Left renal cortex interstitium (tissue), 4 donors: ENCODE measurements at places on chromosomes 16 and 17.

DNA sequence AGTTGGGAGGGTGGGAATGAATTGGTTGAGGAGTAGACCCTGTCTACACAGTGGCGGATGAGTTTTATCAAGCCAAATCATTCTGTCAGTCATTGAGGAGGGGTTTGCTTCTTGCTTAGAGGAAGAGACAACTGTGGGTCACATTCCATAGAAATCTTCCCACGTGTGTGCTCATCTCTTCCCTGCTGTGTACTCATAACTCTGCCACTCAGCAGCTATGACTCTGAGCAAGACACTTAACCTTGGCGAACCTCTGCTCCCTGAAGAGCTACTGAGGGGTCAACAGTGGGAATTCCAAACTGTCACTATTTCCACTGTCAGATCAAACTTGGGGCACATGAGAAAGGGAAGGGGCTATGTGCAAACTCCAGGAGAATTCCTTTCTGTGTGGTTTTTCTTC, 72.6 kb upstream of the COX10 start:
- DNase-seq = no peak

DNA sequence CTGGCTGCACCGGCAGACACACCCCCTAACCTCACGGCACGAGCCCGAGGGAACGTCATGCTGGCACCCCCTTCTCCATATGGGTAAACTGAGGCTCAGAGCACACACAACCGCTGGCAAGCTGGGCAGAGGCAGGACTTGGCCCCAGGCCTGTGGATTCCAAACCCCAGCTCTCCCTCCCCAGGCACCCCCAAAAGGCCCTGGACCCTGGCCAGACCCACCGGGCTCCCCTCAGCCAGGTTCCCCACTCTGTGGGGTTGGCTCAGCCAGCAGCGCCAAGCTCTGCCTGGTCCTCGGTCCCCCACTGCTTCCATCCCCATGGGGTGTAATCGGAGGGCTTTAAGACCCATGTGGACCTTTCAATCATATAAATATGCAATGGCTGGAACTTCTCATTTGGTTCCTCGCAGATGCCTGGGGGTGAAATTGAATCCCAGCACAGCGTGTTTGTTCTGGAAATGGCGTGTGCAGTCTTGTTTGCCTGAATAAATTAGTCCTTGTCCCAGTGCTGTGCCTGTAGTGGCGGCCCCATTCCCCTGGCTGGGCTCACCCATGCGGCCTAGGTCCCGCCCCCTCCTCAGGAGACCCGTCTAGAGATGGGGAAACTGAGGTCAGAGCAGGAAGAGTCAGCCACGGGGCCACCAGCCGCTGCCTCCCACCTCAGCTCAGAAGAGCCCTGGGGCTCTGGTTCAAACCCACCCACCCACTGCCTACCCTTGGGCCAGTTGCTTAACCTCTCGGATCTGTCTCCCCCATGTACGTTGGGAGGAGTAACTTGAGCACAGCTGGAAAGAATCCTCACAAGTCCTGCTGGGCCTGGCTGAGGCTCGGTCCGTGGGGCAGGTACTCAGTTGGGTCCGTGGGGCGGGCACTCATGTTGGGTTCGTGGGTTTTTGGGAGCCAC, 57.3 kb downstream of the ZFPM1 start:
- DNase-seq = no peak

- no peak for DNase-seq
Measured at GRCh38 chr16:19928432-19928831, 43.8 kb upstream of the GPRC5B start.

- DNase-seq = no peak
Measured at GRCh38 chr16:85304337-85304736, 192.1 kb upstream of the CIBAR2 start.

GRCh38 chr16:2084895-2085625, 37.3 kb downstream of the TSC2 start:
- DNase-seq = no peak

DNA sequence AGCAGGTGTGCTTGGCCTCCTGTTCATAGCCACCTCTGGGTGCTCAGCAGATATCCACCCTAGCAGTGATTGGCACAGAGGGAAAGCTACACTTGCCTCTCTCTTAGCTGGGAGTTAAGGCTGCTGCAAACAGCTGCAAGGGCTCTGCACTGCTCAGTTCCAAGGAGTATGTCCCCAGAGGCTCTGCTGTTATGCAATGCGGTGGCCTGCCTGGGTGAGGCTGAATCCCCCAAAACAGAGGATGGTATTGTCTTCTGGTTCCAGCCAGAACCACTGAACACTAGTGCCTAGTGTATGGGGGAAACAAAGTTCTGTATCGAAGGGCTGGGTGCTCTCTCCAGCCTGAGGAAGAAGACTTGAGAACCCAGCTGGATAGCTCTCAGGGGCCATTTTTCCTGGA, 16.8 kb downstream of the TMEM94 start:
- DNase-seq = no peak

- DNase-seq = no peak
Measured at GRCh38 chr16:877242-878071, 76.9 kb upstream of the GNG13 start.

- DNase-seq = no peak
Measured at GRCh38 chr17:6603744-6604325, 36.7 kb downstream of the KIAA0753 start.

DNA sequence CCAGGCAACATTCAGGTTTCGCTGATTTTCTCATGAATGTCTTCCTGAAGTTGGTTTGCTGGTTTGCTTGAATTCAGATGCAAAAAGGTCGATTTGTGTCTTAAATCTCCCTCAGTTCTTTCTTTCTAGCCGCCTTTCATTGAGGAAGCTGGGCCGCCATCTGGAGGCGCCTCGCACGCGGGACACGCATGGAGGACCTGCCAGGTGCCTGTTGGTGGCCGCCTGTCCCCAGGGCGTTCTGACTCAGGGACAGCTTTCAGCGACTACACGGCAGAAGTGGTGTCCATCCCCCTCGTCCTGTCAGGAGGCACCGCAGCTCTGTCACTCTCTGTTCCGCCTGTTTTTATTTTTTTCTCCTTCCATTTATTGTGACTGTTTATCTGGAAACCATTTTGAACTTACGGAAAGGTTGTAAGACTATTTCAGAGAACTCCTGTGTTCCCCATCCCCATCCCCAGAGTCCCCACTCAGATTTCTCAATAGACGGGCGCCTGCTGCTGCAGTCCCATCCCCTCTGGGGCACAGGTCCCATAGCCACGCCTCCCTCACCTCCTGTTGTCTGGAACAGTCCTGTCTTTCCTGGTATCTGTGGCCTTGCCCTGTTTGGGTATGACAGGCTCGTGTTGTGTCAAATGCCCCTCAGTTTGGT, 33.2 kb downstream of the COX4I1 start:
- no peak for DNase-seq

GRCh38 chr17:75737133-75737962, 16.1 kb downstream of the ITGB4 start:
- no peak for DNase-seq

GRCh38 chr17:83101805-83102480, 22.5 kb downstream of the METRNL start:
- no peak for DNase-seq

DNA sequence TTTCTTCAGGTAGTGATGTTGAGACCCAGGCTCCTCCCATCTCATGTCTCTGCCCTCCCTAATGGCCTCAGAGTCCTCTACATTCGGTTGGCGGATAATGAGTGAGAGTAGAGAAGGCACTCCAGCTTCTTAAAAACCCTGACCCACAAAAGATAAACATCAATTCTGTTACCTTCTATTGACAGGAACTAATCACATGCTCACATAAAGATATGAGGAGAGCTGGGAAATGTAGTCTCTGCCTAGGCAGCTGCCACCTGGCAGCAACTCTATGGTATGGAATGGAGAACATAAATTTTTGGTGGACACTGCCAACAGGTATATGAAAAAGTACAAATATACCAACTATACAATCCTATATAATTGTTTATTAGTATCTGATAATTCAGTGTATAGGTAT, 110.7 kb upstream of the HLF start:
- no peak for DNase-seq
